Uterus (tissue), 4 donors: ENCODE measurements at places on chromosomes 2 and 18. TPM values are rescaled to one million over a fixed set of nuclear protein-coding genes. Genes with fewer than 3 reads are reported as not detected.

GRCh38 chr2:238714038-238714528 lies 133.8 kb upstream of the TWIST2 start:
- no peaks in the 10 kb centered on the region for H3K36me3 ChIP-seq
- DNase-seq: peak; percentile 63
- peak overlapping the region; percentile 79 for H3K27ac ChIP-seq
- H3K4me1 ChIP-seq: no peaks in the 10 kb centered on the region
- H3K27me3 ChIP-seq: no peaks in the 10 kb centered on the region
- no peak overlapping the region for H3K4me3 ChIP-seq

- no peak for DNase-seq
- H3K27ac ChIP-seq: no peak overlapping the region
- no peaks in the 10 kb centered on the region for H3K4me1 ChIP-seq
- no peaks in the 10 kb centered on the region for H3K27me3 ChIP-seq
- no peak overlapping the region for H3K4me3 ChIP-seq
These were observed 148.2 kb upstream of the ITGA4 start for GRCh38 chr2:181308766-181309515.

PRR30 gene
- total RNA-seq: not detected

LHCGR gene
- total RNA-seq: not detected

ALMS1 gene
- 21.5 TPM for total RNA-seq

OR6B2 gene
- total RNA-seq: not detected

DNA sequence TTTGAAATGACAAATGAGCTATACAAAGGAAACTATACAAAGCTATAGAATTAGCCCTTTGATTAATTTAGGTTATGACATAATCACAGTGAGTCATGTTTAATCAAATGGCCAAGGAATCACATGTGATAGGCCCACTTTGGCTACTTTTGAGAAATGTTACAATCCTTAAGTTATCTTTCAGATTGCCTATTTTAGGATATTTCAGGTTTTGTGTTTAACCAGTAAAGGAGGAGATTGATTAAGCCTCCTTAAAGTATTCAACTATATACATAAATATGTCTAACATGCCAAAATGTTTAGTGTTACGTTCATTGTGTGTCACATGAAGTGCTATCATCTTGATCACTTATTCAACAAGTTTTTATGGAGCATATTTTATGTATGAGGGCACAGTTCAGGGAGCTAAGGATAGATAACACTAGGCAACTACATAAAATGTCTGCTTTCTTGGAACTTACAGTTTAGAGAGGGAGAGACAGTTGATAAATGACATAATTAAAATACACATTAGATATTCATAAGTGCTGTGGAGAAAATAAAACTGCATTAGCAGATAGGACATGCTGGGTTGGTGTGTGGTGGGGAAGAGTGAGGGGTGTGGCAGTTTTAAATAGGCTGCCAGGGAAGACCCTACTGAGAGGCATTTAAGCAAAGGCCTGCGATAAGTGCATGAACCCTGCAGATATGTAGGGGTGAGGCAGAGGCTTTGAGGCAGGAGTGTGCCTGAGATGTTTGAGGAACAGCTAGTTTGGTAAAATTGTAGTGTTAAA lies 77.2 kb downstream of the LTBP1 start:
- peaks cover 3% of the 10 kb centered on the region for H3K4me1 ChIP-seq
- H3K27ac ChIP-seq: peak overlapping the region; percentile 28
- H3K27me3 ChIP-seq: no peaks in the 10 kb centered on the region
- no peak overlapping the region for H3K4me3 ChIP-seq

ECEL1 gene
- total RNA-seq: not detected

DNA sequence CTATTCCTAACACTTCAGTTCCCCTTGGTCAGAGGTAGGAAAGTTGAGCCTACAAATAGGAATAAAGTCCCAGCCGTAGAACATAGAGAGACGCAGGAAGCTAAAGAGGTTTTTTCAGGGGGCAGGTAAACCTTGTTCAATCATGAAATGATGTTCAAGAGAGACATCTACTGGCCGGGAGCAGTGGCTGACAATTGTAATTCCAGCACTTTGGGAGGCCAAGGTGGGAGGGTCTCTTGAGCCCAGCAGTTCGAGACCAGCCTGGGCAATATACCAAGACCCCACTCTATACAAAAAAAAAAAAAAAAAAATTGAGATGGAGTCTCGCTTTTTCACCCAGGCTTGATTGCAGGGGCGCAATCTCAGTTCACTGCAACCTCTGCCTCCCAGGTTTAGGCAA lies 66.7 kb upstream of the DNAJC10 start:
- no peaks in the 10 kb centered on the region for H3K36me3 ChIP-seq
- no peak overlapping the region for H3K4me3 ChIP-seq
- no peak for DNase-seq
- no peaks in the 10 kb centered on the region for H3K4me1 ChIP-seq
